ENCODE measurements at places on chromosomes 13 and 19. TPM values are rescaled to one million over a fixed set of nuclear protein-coding genes. Genes with fewer than 3 reads are reported as not detected.

- DNase-seq = no peak
These were observed 4.4 kb downstream of the PLEKHJ1 start for GRCh38 chr19:2231621-2232221.

Gene SOX21
- total RNA-seq = not detected

GRCh38 chr19:50255115-50255514 is 51.7 kb downstream of the MYH14 start:
- no peak for DNase-seq

GRCh38 chr13:106534639-106535551 is 567 bp downstream of the EFNB2 start:
- peak; percentile 22 for DNase-seq

DNA sequence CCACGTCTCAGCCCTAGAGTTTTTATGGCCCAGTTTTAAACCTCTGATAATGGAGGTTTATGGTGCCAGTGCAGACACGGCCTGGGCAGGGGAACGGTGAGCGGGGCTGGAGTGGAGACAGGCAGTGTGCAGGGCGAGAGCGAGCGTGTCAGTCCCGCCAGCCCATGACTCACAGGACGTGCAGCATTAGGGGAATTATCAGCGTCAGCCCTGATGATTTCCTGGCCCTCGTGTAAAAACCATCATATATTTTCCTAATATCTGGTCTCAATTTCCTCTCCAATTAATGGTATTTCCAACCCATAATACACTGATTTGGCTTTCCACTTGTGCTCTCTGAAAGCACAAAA is 104.6 kb upstream of the VSTM2B start:
- DNase-seq = no peak

DNA sequence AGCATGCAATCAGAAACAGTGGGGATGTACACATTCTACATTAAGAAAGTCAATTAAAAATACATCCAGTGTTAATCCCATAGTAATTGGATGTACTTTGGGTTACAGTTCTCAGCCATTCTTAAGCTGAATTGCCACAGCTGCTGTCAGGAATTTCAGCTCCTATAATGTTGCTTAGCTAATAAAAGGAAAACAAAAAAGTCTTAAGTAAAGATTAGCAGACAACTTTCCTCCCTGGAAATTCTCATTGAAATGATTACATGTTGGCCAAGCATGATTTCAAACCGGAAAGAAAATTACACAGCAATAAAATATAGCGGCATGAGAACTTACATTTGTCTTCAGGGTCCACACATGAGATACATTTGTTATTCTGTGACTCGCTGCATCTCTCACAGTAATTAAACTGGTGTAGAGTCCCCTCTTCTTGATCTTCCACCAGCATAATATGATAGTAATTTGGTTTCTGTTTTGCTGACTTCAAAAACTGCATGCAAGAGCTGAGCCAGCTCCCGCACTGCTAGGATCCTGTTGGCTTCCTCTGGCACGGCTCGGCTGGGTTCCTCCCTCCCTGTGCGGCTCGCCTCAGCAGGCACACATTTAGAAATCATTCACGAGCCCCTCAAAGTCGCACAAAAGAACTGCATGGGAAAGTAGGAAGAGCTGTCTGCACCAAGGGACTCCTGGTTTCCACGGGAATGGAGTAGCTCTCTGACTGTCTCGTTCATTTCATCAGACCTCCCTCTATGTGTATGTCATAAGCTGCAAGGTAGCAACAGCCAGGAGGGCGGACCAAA is at the start of gene HTR2A:
Gene HTR2A (minus strand): TSS at position 713 of the 797 bp plus-strand sequence. CDS start 1,147 bp downstream, outside the sequence.
- DNase-seq = no peak

- no peak for DNase-seq
These were observed 325.7 kb downstream of the RFC3 start for GRCh38 chr13:34143637-34144036.

DNA sequence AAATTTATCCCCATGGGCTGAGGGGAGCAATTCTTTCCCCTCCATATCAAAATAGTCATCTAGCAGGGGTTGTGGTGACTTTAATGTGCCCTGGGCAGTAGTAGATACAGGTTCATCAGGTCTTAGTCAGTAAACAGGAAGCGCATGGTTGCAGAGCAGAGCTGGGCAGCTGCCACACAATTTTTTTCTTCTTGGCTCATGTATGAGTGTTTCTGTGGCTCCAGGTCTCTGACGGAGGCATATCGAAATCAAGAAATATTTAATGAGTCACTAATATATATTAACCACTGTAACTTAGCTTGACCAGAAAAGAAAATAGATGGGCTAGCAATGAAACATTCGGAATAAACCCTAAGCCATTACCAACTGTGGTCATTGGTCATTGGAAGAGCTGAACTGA is 68.4 kb upstream of the UBL3 start:
- DNase-seq = no peak

- DNase-seq = no peak
These were observed 24.9 kb upstream of the GAS6 start for GRCh38 chr13:113888701-113889330.

DNA sequence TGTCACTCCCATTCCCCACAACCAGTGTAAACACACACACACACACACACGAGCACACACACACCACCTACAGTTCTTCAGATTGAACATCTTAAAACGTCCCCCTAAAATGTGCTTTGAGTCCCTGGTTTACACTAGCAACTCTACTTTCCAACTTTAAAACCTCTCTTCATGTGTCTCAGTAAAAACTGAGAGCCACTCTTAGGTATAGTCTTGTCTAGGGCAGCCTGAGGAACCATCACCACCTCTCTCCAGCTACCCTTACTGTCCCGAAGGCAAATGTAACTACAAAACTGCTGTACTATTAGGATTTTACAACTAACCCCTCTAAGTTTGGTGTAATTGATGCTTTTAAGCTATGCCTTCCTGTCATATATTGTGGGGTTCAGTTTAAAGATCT is 1501.6 kb upstream of the MIR17HG start:
- DNase-seq = no peak

DNA sequence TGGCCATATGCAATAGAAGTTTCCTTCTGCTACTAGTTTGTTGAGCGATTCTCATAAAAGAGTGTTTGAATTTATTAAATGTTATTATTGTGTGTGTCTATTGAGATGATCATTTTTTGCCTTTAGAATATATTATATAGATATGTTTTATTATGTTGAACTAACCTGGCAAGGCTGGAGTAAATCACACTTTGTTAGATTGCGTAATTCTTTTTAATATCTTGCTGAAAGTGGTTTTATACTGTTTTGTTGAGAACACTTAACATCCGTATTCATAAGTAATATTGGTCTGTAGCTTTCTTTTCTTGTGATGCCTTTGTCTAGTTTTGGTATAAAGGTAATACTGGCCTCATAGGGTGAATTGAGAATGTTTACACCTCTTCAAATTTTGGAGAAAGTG is 574.3 kb upstream of the PCDH20 start:
- no peak for DNase-seq

Gene MEDAG
- not detected for total RNA-seq

Gene ARL11
- 0.65 TPM for total RNA-seq

- peak; percentile 73 for DNase-seq
These were observed 91.8 kb downstream of the UBL3 start for GRCh38 chr13:29758531-29759114.

Gene ZNF382
- 23.1 TPM for total RNA-seq
